NK-92 treated with Interleukin-12 subunit alpha and Interleukin-12 subunit beta, amount 100 ng/mL, for 24 hours (cell line): ENCODE measurements at places on chromosomes 1 and 21.

- no peak for DNase-seq
These were observed 172.8 kb downstream of the ST6GALNAC3 start for GRCh38 chr1:76247261-76247852.

DNA sequence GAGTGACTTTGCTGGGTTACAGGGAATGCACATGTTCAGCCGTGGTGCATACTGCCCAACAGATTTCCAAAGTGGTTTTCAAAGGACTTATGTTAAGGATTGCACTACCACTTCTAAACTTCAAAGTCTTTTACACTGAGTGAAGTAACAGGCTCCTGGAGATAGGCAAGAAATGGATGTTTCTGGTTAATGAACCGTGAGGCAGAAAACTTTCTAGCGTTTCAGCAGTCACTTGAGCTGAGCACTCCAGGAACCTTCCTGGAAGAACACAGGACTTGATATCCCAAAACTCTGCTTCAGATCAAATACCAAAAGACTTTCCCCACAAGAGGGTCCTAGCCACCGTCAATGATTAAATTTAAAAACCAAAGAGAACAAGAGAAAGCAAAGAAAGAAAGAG, 74.3 kb upstream of the ATP1A1 start:
- DNase-seq, result no peak

GRCh38 chr1:153728305-153729066, 636 bp downstream of the INTS3 start:
- no peak for DNase-seq

DNA sequence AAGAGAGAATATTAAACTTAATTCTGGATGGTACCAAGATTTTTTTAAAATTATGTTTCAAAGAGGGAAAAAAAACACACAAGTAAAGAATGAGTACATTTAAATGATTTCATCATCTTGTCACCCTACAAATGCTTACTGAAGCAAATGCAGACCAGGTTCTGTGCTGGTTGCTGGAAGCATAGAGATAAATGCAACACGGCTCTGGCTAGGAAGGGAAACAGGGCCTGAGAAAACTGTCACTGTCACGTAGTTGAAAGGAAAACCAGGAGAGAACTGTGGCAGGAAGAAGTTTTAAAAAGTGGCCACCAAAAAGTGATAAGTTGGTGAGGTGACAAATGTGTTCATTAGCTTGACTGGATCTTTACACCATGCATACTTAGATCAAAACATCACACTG, 336.9 kb upstream of the NFIA start:
- DNase-seq, result no peak

- no peak for DNase-seq
These were observed 32.5 kb downstream of the SLC22A15 start for GRCh38 chr1:116008656-116009390.

GRCh38 chr1:241579434-241579833, 47.3 kb downstream of the KMO start:
- DNase-seq, result no peak

DNA sequence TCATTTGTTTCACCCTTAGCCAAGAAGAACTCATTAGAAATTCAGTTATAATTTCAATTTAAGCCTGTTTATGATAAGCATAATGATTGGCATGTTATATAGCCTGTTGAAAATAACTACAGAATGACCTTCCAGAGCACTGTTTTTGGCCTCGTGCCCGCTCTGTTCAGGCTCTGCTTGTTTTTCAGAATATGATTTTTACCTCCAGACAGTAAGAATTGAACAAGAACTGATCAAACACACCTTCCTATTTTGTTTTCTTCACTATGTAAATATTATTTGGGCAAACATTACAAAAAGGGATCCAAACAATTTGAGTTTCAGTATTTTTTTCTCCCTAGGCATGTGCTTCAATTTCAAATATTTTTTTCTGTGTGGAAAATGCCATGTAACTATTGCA, 48.1 kb upstream of the ANGPTL1 start:
- no peak for DNase-seq

- peak; percentile 62 for DNase-seq
These were observed 30.0 kb upstream of the EPS8L3 start for GRCh38 chr1:109793486-109794318.

- DNase-seq, result no peak
These were observed 19.3 kb upstream of the ST3GAL3 start for GRCh38 chr1:43688109-43688387.

DNA sequence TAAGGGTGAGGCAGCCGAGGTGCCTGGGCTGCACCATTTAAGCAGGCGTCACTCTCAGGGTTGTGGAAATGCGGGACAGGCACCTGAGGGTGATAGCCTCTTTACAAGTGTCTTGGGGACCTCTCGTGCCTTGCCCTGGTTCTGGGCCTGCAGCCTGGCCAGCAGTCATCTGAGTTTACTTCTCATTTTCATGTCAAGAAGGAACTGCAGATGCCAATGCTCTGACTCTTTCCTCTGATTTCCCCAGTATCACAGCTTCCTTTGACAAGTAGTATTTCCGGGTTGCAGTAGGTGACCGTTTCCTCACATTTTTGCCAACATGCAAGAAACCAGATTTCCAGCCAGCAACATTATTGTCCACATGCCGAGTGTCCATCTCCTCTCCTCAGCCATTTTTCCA, 286.9 kb downstream of the DISC1 start:
- no peak for DNase-seq

DNA sequence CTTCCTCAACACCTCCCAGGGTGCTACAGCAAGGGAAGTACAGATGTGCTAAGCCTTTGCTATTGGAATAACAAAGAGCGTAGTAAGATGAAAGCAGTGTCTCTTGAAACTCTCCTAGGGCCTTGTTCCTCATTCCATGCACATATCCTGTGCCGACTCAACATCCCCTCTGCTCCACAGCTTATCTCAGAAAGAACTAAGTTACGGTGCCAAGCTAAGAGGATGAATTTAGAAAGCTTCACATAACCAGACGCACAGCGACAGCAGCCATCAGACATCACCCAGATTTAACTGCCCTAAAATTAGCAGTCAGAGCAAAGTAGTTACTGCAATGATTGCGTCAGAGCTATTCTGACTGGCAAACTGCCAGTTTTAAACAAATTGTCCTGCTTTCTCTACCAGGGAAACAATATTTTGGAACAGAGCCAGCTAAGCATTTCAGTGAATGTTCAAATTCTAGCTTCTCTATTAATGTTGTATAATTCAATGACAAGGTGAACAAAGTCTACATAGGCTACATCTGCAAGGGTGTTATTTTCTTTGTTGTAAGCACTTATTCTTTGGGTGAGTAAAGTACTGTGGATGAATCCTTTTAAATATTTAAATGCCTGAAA, 9.5 kb downstream of the SIPA1L2 start:
- DNase-seq, result no peak

DNA sequence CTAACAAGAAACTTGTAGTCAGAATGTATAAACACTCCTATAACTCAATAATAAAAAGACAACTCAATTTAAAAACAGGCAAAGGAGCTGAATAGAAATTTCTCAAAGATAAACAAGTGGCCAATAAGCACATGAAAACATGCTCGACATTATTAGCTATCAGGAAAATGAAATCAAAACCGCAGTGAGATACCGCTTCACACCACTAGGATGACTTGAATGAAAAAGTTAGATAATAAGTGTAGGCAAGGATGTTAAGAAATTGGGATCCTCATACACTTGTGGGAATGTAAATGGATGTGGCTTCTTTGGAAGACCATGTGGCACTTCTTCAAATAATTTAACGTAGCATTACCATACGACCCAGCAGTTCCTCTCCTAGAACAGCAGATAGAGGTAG, 8.9 kb downstream of the RALGPS2 start:
- DNase-seq, result no peak

DNA sequence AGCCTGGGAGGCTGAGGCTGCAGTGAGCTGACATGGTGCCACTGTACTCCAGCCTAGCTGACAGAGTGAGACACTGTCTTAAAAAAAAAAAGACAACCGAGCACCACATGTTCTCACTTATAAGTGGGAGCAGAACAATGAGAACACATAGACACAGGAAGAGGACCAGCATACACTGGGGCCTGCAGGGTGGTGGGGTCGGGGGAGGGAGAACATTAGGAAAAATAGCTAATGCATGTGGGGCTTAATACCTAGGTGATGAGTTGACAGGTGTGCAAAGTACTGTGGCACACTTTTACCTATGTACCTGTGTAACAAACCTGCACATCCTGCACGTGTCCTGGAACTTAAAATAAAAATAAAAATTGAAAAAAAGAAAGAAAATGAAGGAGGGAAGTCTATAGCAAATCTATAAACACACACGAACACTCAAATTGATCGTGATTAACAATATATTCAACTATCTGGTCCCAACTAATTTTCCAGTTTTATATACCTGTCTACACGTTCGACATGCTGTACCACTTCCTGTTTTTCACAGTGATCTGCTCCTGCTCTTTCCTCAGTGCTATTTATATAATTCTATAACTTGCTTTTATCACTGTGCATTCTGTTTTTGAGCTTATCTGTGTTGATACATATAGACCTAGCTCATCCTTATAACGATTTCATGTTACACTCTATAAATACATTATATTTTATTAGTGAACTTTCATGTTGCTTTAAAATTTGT, 27.2 kb downstream of the AK5 start:
- DNase-seq, result no peak

DNA sequence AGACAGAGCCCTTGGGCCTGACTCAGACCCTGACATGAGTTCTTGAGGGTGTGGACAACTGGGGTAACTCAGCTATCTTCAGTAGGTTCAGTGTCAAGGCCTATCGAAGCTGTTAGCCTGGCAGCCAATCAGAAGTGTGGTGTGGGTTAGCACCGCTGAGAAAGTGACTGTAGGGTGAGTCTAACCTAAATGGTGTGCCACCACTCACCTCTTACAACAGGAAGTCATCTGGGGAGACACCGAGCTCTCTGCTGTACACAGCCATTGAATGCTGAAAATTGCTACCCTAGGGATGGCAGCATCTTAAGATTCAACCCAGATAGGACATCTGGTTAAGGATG, 44.6 kb downstream of the RASSF5 start:
- peak; percentile 85 for DNase-seq

DNA sequence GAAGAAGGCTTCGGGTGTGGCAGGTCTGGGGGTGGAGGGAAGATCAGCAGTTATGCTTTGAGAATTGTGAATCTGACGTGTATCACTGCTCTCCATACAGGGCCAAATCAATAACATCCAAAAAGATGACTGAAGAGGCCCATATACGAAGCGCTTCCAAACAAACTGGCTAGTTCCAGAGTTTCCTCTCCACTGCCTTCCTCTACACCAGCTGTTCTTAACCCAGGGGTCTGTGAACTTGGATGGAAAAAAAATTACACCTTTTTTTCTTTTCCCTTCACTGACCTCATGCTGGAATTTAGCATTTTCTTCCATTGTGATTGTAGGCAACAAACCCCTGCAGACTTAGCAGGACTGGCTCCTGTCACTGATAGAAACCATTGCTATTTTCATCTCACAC, 77.1 kb upstream of the NBL1 start:
- no peak for DNase-seq

DNA sequence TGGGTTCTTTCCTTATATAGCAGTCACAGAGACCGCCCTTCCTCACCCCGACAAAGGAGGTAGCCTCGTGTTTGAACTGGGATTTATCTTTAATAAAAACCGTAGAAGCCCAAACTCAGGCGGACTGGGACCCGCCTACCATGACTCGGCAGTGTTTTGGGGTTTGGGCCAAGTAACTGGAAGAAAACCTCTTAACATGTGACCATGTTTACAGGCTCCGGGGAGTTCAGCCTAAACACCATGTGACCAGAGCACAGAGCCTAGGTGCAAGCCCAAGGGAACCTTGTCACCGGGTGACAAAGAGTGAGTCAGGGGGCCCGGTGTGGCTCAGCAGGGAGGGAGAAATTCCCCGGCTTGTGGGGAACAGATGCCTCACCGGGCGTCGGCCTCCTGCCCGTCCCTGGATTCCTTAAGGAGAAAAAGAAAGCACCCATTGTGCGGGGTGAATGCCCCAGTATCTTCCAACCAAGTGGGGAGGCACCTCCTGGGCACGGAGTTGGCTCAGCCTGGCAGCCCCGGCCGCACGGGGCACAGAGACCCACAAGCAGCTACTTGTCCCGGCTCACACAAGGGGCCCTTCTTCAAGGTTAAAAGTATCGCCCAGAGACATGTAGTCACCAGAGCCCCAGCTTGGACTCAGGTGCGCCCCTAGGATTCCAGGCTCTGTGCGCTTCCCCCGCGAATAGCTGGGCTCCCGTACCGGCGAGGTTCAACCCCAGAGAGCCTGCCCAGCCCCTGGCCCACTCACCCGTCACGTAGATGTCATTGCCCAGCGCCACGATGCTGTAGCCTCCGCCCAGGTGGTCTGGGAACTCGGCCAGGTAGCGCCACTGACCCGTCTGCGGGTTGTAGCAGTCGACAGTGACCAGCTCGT, 1.4 kb downstream of the KLHL21 start:
- DNase-seq, result peak; percentile 78

DNA sequence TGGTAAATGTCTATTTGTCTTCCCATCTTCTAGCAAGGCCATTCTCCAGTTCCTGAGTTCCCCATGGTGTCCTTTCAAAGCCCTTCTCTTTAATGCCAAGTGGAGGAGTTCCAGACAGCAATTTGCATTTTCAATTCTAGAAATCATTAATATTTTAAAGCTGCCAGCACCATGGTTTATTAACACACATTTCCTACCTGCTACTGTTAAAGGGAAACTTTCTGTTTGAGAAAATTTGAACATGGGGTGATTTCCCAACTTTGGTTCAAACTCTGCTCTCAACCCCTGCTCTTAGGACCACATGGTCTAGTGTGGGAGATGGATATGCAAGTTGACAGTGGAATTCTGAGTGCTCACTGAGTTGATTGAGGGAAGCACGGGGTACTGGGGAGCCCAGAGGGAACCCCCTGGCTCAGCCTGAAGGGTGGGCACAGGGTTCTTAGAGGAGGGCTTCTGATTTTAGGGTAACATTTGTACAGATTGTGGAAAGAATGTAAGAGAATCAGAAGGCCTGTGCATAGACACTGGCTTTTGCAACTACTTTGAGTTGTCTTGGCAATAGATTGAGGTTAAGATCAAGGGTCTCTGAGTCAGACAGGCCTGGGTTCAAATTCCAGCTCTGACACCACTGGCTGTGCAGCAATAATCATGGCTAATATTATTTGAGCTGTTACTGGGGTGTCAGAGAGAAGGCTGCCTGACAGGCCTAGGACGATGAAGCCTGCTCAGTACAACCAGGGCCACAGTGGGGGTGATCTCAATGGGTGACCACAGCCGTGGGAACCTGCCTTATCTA, 97.8 kb downstream of the BEND5 start:
- DNase-seq, result no peak

GRCh38 chr1:118979754-118980575, 8.2 kb downstream of the TBX15 start:
- no peak for DNase-seq

DNA sequence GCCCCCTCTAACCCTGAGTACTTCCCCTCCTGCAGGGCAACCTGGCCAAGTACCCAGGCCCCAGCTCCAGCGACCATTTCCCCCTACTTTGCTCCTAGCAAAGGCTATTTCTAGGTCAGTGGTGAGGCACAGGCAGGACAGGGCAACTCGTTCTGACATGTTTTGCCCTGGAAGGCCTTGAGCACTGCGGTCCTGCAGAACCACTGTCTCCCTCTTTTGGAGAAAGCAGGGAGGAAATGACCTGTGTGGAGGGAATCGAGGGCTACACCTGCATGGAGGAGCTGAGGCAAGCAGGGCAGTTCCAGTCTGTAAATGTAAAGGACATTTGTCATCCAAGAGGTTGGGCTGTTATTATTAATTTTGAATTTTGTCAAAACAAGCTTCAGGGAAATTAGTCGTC, 99.1 kb downstream of the PPIAL4G start:
- DNase-seq, result no peak

GRCh38 chr21:38825921-38826320, 20.2 kb downstream of the ETS2 start:
- no peak for DNase-seq

GRCh38 chr1:223143537-223144248, 645 bp upstream of the TLR5 start:
- DNase-seq, result no peak
